Activated CD4-positive, alpha-beta T cell treated with anti-CD3 and anti-CD28 coated beads, Interleukin-2, amount 50 U/mL, for 16 hours (primary cell): ENCODE measurements at places on chromosomes 3 and 15.
A peak's percentile ranks its signal among the peaks of the same experiment; 100 is the strongest.

GRCh38 chr3:11370191-11370590 lies 98.0 kb downstream of the ATG7 start:
- DNase-seq, result no peak

- DNase-seq, result no peak
Measured at GRCh38 chr15:31499236-31499952, 172.8 kb downstream of the KLF13 start.

GRCh38 chr15:33329457-33329856 lies 18.7 kb downstream of the RYR3 start:
- no peak for DNase-seq

GRCh38 chr3:45272032-45272810 lies 46.1 kb upstream of the TMEM158 start:
- no peak for DNase-seq

DNA sequence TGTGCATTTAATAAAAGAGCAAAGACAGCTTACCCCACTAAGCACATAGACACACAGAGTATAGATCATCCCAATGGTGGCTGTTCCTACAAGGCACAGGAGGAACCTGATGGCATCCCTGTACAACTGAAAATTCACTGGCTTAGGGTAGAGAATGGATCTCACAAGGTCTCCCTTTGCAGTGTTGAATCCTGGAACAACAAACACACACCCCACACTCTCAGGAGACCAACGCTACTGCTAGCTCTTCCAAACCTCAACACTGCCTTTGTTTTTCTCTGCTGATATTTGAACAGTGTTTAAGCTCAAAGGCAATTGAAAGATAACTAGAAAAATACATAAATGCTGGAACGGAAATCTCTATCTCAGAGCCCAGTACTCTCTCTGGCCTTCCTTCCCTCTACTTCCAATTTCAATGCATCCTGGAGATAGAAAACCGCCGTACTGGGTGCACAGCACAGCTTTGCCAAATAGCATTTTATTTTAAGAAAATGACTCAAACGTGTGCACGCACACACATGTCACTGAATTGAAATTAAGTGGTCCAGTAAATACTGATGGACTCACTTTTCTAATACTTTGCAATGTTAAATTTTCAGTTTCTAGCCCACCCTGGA lies 87.5 kb upstream of the ATP13A5 start:
- no peak for DNase-seq

DNA sequence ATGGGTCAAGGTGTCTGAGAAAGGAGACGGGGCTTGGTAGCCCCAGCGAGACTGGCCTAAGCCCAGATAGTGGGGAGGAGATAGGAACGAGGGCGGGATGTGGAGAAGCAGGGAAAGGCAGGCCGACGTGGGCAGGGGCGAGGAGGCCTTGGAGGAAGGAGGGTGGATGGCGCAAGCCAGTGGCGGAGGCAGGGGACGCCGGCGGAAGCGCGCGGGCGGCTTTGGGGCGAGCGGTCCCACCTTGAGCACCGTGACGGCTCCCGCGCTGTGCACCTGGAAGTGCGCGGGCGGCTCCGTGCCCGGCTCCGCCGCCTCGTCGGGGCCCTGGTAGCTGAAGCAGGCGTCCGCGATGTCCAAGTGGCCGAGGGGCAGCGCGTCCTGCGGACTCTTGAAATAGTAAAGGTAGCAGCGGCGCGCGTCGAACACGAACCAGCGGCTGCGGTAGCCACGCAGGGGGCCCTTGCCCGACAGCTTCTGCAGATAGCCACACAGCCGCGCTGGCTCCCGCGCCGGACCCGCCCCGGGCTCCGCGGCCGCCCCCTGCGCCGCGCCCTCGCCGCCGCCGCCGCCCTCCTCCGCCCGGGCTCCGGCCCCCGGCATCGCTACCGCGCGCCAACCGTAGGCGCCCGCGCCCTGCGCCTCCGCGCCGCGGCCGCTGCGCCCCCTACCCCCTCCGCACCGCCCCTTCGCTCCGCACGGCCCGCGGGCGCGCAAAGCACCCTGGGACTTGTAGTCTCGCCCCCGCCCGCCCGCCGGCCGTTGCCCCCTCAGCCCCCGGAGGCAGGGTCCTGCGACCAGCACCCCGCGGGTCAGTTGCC lies at the start of gene TBC1D2B:
TSS of gene TBC1D2B (minus strand) at position 659 of the 818 bp plus-strand sequence. CDS start at position 600, 59 bp downstream.
- peak; percentile 69 for DNase-seq

DNA sequence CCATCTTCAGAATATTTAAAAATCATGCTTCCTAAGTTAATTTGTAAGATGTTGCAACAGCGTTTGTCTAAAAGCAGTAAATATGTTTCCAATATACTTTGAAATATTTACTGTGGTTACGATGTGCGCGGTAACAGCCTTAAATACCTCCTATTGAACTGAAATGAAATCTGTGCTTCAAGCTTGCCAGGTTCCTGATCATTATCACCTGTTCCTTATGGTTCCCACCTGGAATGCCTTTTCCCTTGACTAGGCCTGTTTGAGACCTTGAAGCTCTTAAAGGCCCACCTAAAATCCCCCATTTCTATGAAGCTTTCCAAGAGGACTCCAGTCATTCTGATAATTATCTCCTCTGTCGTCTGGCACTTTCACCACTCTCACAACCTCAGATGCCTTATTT lies 146.7 kb downstream of the NAALADL2 start:
- no peak for DNase-seq

DNA sequence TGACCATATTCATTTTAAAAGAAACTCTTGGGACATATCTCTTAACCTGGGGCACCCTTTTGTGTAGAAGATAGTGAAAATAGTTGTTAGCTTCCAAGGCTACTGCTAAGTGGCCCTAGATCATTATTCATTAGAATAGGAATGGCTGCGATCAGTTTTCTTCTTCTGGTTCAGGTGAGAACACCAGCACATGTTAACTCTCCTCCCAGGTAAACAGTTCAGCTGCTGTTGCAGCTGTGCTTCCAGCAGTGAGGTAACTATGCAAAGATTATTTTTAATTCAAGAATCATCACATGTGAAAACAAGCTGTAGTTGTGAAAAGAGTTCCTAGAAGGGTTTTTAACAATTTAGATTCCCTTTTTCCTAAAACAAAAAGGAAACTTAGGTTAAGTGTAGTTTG lies 43.3 kb downstream of the ZPLD1 start:
- no peak for DNase-seq

DNA sequence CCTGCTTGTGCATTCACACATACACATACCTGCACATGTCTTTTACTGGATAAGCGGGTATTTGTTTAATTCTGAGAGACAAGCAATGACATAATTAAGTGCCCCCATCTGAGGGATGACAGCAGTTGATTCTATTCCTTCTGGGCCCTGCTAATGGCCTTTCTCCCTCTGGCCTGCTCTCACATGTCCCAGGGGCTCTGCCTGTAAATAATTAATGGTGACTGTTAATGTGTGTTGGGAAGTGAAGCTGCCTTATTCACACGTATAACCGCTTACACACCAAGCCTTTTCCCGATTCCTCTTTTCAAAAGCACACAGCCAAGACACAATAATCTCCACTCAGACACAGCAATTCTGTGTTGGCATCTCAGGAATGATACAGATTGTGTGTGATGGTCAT lies 47.8 kb downstream of the LRRK1 start:
- DNase-seq, result no peak

DNA sequence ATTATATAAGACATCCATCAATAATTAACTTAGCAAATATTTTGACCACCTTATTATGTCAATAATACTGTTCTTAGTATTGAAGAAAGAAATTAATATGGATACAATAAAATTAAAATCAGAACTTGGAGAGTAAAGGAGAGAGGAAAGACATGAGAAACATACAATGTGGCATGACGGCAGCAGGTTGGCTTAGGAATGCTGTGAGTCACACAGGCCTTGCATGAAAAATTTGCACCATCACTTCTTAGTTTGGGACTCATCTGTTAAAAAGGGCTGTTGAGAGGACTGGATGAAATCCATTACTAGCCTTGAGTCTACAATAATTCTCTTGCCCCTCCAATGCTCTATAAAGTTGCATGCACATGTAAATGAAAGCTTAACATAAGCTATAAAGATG lies 880.8 kb downstream of the ROBO1 start:
- DNase-seq, result no peak

DNA sequence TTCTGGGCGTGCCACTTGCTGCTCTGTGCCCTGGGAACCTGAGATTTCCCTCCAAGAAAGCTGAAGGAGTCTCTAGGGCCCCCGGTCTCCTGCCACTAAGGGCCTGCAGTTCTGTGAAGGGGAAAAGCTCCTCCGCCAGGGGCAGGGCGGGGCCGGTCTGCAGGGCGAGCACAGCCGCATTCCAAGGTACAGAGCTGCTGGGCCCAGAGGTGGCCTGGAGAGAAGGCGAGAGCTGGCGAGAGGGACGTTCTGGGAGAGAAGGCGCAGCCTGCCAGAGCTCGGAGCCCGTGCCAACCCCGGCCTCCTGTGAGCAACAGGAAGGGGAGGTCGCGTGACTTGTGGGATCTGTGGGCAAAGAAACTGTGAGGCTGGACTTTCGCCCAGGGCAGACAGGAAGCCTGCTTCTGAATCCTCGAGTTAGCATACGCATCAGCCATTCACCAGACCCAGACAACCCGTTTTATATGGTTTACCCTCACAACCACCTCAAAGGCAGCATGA lies 500.4 kb downstream of the SHQ1 start:
- peak; percentile 75 for DNase-seq

- no peak for DNase-seq
Measured at GRCh38 chr3:189172668-189173419, 1.1 kb downstream of the TPRG1 start.

GRCh38 chr15:35321926-35322325 lies 224.0 kb downstream of the DPH6 start:
- DNase-seq, result no peak

- no peak for DNase-seq
Measured at GRCh38 chr15:40958723-40959122, 5.5 kb downstream of the CHAC1 start.
